ENCODE measurements at places on chromosomes 2 and 18.

DNA sequence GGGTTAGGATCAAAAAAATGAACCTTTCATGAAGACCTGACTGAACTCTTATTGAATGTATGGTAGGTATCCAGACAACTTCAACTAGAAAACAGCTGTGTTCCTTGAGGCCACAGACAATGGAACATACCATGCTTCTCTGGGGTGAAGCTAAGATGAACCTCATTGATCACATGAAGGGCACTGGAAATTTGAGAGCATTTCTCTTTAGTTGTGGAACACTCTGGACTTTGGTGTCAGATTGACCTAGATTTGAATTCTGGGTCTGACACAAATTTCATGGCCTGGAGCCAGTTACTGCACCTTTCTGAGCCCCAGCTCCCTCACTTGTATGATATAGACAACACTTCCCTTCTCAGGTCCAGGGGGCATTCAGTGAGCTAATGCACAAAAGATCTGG lies 411.2 kb upstream of the ID2 start:
- DNase-seq, result no peak

GRCh38 chr2:74096052-74096451 lies 51.7 kb downstream of the BOLA3 start:
- DNase-seq, result no peak

DNA sequence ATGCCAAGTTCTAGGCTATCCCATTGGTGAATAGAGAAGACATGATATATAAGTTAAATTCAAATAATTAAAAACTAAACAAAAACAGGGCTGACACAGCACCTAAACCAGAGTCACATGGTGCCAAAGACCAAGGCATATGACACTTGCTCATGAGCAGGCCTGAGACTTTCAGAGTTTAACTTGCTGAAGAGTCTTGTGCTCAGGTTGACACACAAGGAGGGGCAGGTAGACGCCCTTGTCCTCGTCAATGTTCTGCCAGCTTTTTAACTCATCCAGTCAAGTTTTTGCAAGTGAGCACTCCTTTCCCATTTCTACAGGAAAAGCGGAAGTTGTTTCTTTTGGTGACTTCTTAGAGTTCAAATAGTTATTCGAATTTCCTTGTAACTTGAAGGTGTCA lies 289.7 kb downstream of the CYRIA start:
- DNase-seq, result no peak

DNA sequence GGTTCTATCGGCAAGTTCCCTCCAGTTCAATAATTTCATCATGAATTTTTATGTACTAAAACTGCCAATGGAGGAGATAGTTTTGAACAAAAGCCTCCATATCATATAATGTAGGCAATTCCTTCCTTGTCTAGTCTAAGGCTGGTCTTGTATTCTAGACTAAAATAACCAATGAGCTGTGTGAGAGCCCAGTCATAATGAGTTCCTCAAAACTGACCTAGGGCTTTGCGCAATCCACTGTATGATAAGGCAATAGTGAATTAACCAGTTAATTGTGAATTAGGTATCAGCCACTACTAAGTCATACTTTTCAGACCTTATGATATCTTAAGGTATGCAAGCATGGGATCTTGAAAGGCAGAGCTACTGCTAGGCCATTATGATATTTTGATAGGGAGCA lies 7.6 kb upstream of the UXS1 start:
- no peak for DNase-seq

GRCh38 chr2:160660741-160661140 lies 167.1 kb upstream of the RBMS1 start:
- no peak for DNase-seq

DNA sequence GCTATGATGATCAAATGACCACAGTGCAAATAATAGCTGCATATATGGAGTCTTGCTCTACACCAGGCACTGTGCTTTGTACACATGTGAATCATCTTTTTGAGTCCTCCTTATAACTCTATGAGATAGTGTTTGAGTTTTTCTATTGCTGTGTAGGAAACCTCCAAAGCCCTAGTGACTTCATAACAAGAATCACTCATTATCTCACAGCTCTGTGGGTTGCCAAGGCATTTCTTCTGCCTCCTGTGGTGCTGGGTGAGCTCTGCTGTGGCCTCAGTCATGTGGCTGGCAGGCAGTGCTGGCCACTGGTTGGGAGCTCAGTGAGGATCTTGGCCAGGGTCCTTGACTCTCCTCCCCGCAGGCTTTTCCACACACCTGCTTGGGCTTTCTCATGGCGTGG lies 153.4 kb downstream of the CAPN13 start:
- DNase-seq, result peak; percentile 51

All from DMS53 (cell line).